ENCODE measurements at places on chromosomes 3 and 15. TPM values are rescaled to one million over a fixed set of nuclear protein-coding genes. Genes with fewer than 3 reads are reported as not detected.

GRCh38 chr15:90671216-90671615 lies 45.9 kb upstream of the BLM start:
- no peak overlapping the region for H3K4me3 ChIP-seq
- H3K4me1 ChIP-seq, result peaks cover 10% of the 10 kb centered on the region
- no peak for DNase-seq
- no peaks in the 10 kb centered on the region for H3K27me3 ChIP-seq
- H3K36me3 ChIP-seq, result no peaks in the 10 kb centered on the region

DNA sequence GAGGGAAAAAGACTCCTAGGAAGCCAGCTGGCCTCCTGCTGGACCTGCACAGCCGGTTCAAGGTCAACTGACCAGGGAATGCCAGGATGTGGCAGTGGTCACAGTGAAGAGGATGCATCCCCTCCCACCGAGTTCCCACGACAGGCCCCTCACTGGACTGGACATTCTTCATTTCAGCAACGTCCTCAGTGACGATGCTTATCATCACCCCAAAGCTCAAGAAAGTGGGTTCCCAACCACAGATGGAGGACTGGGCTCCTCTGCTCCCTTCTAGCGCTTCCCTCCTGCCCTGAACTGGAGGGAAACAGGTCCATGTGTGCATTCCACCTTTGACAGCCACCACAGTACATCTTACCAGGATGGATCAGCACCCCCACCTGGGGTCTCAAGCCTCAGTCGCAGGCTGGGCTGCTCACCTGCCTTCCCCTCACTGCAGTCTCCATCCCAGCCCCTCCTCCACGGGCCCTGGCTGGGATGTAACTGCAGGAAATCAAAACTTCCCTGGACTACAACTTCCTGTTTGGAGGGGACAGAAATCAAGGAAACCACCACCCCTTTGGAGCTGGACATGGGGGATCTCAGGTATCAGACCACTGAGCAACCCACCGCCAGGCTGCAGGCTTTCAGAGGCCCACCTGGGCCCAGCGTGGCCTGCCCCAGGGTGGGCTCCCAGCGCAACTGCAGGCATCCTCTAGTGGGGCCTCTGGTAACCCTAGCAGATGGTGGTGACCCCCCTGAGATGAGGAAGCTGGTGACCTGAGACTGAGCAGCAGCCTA lies 7.3 kb downstream of the CALML4 start:
- H3K27me3 ChIP-seq, result no peaks in the 10 kb centered on the region
- H3K27ac ChIP-seq, result no peak overlapping the region
- H3K36me3 ChIP-seq, result peaks cover 7% of the 10 kb centered on the region
- no peak overlapping the region for H3K4me3 ChIP-seq
- DNase-seq, result no peak
- H3K4me1 ChIP-seq, result no peaks in the 10 kb centered on the region

DNA sequence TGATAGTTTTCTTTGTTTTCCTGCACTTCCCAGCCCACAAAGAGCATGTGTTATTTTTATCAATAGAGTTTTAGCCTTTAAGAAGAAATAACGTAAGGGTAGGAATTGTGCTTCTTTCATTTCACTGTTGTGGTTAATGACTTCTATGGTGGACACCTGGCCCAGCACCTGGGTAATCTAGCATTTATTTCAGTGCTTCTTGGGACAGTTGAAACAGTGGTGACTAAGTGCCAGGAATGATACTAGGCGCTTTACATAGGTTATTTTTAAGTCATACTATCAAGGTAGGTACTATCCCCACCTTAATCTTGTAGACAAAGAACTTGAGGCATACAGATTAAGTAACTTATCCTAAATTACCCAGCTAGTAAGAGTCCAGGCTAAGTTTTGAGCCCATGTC lies 243.8 kb downstream of the SOX2 start:
- no peaks in the 10 kb centered on the region for H3K4me1 ChIP-seq
- H3K4me3 ChIP-seq, result no peak overlapping the region
- DNase-seq, result no peak
- H3K27me3 ChIP-seq, result no peaks in the 10 kb centered on the region

DNA sequence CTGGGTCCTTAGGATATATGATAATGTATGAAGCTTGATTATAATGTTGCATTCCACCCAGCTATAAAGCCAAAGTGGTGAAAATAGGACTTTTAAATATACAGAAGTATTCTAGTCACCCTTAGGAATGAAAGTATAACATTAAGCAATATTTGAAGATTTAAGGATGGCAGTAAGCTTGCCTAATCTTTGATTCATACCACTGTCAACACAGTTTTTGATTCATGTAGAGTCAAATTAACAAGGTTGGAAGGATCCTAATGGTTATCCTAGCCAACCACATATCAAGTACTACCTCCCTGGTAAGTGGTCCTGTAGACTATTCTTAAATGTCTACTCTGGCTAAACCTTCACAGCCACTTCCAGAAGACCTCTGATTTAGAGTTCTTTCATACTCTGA lies 18.6 kb downstream of the ARIH1 start:
- H3K27me3 ChIP-seq, result no peaks in the 10 kb centered on the region
- peaks cover 16% of the 10 kb centered on the region for H3K36me3 ChIP-seq
- H3K4me1 ChIP-seq, result peaks cover 25% of the 10 kb centered on the region
- no peak for DNase-seq

GRCh38 chr3:116433552-116433951 lies 11.7 kb downstream of the LSAMP start:
- DNase-seq, result no peak
- H3K27me3 ChIP-seq, result no peaks in the 10 kb centered on the region
- H3K36me3 ChIP-seq, result no peaks in the 10 kb centered on the region
- no peaks in the 10 kb centered on the region for H3K4me1 ChIP-seq

DNA sequence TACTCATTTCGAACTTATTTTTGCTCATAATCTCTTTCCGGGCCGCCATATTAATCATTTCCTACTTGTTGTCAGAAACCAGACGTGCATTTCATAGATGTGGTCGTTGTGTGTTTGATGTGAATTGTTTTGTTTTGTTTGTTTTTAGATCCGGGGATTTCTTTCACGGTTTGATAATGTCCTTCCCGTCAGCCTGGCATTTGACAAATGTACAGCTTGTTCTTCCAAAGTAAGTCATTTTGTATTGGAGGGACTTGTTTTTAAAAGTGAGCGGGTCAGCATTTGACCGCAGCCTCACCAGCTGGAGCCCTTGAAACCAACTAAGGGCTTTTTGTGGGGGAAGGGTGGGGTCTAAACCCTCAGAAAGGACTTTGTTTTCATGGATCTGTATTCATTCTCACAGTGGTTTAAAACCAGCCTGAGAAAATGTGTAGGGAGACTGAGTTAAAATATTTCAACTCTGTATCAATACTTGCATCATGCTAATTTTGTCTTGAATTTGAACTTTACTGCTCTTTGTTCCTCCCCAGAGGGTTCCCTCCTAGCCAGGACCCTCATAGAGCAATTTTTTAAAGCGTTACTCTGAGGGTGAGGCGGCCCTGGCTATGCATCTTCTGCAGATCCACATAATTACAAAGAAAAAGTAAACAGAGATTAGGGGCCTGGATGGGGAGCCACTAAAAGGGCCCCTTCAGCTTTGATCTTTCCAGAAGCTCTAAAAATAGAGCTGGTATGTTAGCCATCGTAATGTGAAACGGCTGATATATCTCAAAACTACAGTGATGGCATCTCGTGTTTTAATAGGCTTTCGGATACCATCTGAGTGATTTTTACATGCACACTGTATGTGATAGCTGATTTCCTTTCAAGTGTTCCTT lies 107.9 kb downstream of the ATG7 start:
- H3K27ac ChIP-seq, result no peak overlapping the region
- no peaks in the 10 kb centered on the region for H3K27me3 ChIP-seq
- peaks cover 8% of the 10 kb centered on the region for H3K36me3 ChIP-seq
- H3K4me1 ChIP-seq, result no peaks in the 10 kb centered on the region
- no peak overlapping the region for H3K4me3 ChIP-seq

GRCh38 chr15:57609805-57610529 lies 18.3 kb downstream of the MYZAP start:
- no peaks in the 10 kb centered on the region for H3K27me3 ChIP-seq
- no peaks in the 10 kb centered on the region for H3K36me3 ChIP-seq
- DNase-seq, result no peak
- no peaks in the 10 kb centered on the region for H3K4me1 ChIP-seq

SCN11A gene
- total RNA-seq, result not detected

TM4SF18 gene
- not detected for total RNA-seq

- peaks cover 2% of the 10 kb centered on the region for H3K27me3 ChIP-seq
- DNase-seq, result no peak
- H3K27ac ChIP-seq, result no peak overlapping the region
- no peaks in the 10 kb centered on the region for H3K4me1 ChIP-seq
- no peaks in the 10 kb centered on the region for H3K36me3 ChIP-seq
- H3K4me3 ChIP-seq, result no peak overlapping the region
Observed at GRCh38 chr15:80559320-80559693, 135.8 kb upstream of the ABHD17C start.

IQCH gene
- 1.3 TPM for total RNA-seq

DNA sequence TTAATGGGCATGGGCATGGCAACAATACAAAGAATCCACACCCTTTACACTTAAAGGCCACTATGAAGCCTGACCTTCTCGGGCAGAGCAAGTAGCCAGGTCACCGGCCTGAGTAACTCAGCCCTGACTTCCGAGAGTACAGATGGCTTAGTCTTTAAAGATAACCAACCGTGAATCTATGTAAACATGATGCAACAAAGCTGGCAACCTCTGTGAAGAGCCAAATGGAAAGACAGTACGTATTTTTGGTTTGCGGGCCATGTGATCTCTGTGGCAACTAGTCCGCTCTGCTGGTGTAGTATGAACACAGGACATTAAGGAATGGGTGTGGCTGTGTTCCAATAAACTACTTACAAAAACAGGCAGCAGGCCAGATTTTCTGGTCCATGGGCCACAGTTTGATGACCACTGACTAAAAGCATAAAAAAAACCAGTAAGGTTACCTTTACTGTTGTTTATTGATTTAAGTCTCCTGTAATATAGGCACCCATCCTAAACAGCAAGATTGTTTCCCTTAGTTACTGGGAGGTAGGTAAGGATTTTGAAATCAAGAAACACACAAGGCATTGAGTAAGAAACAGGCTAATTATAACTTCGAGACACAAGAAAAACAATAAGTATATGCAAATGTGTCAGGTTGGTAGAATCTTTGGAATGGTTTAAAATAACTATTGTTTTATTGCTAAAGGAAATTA lies 14.5 kb downstream of the RIOX2 start:
- peaks cover 4% of the 10 kb centered on the region for H3K4me1 ChIP-seq
- no peak overlapping the region for H3K27ac ChIP-seq
- DNase-seq, result no peak
- H3K27me3 ChIP-seq, result no peaks in the 10 kb centered on the region

- no peaks in the 10 kb centered on the region for H3K36me3 ChIP-seq
- DNase-seq, result no peak
- H3K4me3 ChIP-seq, result no peak overlapping the region
- H3K27ac ChIP-seq, result no peak overlapping the region
- no peaks in the 10 kb centered on the region for H3K27me3 ChIP-seq
Observed at GRCh38 chr3:63661242-63661641, 8.8 kb downstream of the SNTN start.

GRCh38 chr15:64693134-64693533 lies 82.3 kb downstream of the RBPMS2 start:
- no peak overlapping the region for H3K4me3 ChIP-seq
- DNase-seq, result no peak
- no peaks in the 10 kb centered on the region for H3K27me3 ChIP-seq
- H3K4me1 ChIP-seq, result peaks cover 11% of the 10 kb centered on the region
- no peak overlapping the region for H3K27ac ChIP-seq
- peaks cover 50% of the 10 kb centered on the region for H3K36me3 ChIP-seq

DNA sequence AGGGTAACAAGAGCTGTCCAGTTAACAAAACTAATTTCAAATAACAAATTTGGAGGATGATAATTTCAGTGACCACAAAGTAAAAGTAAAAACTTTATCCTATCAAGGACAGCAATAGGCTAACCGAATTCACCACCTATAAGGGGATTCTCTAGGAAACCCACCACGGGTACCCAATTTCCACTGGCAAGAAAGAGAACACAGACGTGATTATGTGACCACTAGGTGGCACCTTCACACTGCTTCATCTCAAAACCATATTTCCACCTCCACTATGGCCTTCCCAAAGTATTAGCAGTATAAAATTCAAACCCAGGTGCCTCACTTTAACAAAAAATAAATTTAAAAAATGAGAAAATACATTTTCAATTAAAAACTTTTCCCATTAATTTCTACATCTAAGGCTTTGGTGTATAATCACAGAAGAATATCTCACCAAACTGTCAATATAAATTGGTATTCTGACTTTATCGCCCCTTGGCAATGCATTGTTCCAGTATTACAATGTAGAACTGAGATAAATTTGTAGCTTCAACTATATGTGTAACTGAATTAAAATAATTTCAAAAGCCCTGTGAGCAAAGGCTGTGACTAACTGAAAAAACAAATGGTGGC lies 96.5 kb downstream of the FSIP1 start:
- H3K4me1 ChIP-seq, result no peaks in the 10 kb centered on the region
- no peak overlapping the region for H3K27ac ChIP-seq
- no peaks in the 10 kb centered on the region for H3K36me3 ChIP-seq
- H3K27me3 ChIP-seq, result no peaks in the 10 kb centered on the region
- peak; percentile 55 for DNase-seq
